Esophagus muscularis mucosa (tissue), 4 donors: ENCODE measurements at places on chromosomes 2 and 18. TPM values are rescaled to one million over a fixed set of nuclear protein-coding genes. Genes with fewer than 3 reads are reported as not detected.

- no peak for DNase-seq
Observed at GRCh38 chr2:79375817-79376216, 137.0 kb upstream of the CTNNA2 start.

DNA sequence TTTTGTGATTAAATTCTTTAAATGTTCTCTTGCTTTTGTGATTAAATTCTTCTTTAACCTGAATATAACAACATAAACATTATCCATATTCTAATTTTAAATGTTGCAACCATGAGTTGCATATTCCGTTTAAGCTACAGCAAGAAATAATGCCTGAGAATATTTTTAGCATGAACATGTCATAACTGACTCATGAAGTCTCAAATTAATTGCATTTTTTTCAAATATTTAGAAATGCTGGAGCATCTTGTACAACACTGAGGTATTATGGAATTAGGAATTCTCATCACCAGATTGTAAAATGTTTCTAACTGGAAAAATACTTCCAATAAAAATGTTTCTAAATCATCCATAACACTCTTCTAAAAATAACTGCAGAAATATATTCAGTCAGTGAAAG, 14.7 kb downstream of the ROCK2 start:
- DNase-seq = no peak

DNA sequence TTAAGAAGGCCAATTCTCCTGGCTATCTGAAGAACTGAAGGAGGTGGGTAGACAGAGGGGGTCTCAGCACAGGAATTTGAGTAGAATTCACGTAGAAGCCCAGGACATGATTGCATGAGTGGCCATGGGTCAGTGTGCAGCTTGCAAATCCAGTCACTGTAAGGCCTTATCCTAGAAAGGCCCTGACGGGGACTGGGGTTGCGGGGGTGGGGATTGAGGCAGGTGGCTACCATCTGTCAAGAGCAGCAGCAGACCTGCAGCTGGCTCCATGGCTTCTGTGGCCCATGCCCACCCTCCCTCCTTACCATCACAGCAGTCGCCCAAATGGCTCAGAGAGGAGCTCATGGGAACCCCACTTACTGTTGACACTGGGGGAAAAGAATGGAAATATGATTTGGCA, 34.6 kb upstream of the SLC14A1 start:
- DNase-seq = no peak

DNA sequence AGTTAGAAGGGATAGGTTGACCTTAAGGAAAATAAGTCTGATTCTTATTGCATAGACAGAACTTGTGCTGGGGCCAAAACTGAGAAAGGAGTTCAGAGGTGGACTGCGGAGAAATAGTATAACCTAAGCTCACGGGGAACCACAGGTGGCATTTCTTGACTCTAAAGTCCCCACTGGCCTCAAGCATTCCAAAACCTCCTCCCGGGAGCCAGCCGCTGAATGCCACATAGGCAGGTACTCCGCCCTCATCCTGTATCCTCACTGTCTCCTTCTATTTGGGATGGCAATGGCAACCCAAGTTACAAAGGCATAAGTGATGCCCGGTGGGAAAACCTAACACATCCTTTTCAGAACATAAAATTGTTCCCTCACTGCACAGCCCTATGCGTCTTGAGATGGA, 173.0 kb downstream of the SP3 start:
- peak; percentile 84 for DNase-seq

- DNase-seq = no peak
Observed at GRCh38 chr2:127739800-127740199, 38.5 kb downstream of the SFT2D3 start.

- no peak for DNase-seq
Observed at GRCh38 chr2:235582081-235582686, 88.3 kb downstream of the AGAP1 start.

GRCh38 chr2:75503048-75503607, 57.6 kb downstream of the EVA1A start:
- DNase-seq = no peak

DNA sequence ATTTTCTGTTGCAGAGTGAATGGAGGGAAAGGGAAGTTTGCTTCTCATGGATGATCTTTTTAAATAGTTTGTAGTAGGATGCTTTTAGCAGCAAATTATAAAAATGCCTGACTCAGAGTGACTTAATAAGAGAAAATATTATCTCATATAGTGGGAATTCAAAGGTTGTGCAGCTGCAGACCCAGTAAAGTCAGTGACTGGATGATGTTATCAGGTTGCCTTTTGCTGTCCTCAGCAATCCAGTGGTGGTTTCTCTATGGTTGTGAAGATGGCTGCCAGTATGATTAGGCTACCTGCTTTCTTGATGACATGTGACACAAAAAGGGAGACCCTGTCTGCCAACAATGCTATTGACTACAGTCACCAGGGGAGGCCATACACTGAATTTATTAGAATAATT, 184.8 kb downstream of the DIS3L2 start:
- no peak for DNase-seq

DNA sequence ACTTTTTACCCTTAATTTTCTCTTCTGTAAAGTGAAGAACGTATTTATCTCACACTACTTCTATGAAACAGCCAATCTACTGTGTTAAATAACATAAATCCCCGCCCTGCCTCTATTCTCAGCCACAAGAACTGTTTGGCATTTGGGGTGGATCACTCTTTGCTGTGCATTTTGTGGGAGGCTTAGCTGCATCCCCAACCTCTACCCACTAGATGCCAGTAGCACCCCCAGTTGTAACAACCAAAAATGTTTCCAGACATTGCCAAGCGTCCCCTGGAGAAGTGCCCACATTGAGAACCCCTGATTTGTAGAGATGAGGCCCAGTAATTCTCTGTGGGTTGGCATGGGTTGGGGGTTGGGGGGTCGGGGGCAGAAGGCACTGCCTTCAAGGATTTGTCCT, 94.7 kb upstream of the BOD1L2 start:
- DNase-seq = no peak

- no peak for DNase-seq
Observed at GRCh38 chr18:44853430-44853829, 172.7 kb downstream of the SETBP1 start.

- no peak for DNase-seq
Observed at GRCh38 chr2:112482309-112483041, 519 bp downstream of the TTL start.

GRCh38 chr2:133378928-133379549, 189.2 kb downstream of the NCKAP5 start:
- no peak for DNase-seq

GRCh38 chr2:11552260-11552638, 18.4 kb downstream of the GREB1 start:
- DNase-seq = no peak

GRCh38 chr18:37889963-37890362, 324.4 kb upstream of the CELF4 start:
- DNase-seq = no peak

GRCh38 chr2:101295895-101296294, 12.6 kb downstream of the RNF149 start:
- DNase-seq = no peak

DNA sequence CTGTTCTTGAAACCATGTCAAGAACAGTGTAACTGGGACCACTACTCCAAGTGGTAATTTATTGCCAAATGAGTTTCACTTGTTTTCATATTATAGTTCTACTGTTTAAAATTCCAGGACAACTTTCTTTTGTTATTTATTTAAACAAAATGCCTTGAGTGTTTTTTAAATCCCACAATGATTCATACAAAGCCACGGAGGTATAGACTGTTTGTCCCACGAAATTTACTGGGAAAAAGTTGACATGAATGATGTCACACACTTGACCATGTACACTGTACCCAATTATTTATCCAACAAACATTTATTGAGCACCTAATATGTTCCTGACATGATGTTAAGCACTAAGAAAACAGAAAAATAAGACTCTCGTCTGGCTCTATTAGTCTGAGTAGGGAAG, 243.9 kb upstream of the SIX2 start:
- DNase-seq = no peak

DNA sequence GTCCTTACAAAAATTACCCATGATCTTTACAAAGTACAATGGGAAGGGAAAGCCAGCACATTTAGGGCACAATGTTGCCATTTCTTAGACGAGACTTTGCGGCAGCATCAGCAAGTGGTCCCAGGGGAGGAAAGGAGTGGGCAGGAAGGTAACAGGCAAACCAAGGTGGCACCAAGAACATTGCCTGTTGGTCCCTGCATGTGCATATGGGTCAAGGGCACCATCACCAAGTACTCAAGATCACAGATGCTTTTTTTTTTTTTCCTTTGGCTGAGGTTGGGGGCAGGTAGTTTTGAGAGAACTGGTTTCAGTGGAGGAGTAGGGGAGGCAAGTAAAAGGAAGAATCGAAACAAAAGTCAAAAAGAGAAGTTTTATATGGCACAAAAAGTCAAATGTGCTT, 752 bp upstream of the CYTIP start:
- DNase-seq = no peak

GRCh38 chr2:236809716-236810115, 240.1 kb downstream of the ACKR3 start:
- DNase-seq = no peak

DNA sequence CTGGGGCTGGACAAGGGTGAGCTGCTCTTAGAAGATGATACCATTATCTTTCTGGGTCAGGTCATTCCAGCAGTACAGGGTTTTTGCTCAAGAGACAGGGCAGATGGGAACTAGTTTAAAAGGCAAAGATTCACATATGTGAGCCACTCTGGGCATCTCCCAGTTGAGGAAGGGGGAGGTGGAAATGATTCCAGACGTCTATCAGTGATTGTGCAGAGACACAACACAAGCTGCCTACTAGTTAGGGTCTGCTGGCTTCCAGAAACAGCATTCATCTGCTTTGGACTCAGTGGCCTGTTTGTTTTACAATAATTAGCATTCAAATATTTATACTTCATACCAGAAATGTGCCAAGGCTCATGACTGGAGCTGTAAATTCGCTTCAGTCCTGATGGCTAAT, 32.3 kb downstream of the ST6GAL2 start:
- no peak for DNase-seq

DNA sequence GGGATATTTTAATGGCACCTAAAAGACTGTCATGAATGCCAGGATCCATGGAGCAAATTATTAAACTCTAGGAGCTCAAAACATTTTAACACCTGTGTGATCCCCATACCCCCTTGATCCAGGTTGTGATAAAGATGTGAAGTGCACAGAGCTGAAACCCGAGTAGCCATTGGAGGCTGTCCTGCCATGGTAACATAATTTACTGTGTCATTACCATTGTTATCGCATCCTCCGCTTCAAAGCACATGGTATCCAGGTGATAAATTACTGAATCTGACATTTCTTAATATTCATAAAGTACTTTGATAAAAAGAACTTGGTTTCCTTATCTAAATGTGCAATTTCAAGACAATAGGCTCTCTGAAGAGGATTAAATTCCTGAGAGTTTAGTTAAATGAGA, 109.3 kb downstream of the CHST9 start:
- DNase-seq = no peak

DNA sequence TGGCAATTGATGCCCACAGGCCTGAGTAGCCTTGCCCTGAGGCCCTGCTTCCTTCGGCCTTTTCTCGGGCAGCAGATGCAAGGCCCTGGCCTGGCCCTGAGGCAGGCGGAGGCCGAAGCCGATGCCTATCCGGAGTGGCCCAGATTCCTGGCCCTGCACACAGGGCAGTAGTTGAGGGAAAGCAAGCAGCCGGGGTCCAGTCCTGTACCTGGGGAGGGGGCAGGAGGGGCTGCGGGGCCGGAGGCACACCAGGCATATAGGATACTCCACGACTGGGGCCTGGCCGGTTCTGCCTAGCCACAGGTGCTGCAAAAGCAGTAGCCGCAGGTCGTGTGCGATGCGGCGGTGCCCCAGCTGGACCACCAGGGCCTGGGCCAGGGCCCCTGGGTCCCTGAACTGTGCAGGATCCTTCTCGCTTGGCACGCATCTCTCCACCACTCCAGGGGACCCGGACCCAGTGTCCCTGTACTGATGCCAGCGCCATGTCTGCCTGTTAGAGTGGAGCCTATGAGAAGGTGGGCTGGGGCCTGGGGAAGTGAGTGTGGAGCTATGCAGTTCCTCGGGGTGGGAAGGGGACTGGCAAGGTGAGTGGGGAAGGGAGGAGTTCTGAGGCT, 1.8 kb downstream of the PRR30 start:
- no peak for DNase-seq

- no peak for DNase-seq
Observed at GRCh38 chr2:13128139-13128538, 411.4 kb downstream of the TRIB2 start.

GRCh38 chr2:226799976-226800940, 638 bp upstream of the IRS1 start:
- DNase-seq = no peak

- DNase-seq = no peak
Observed at GRCh38 chr2:223643309-223643708, 41.1 kb upstream of the SCG2 start.

The DPP4 gene
- total RNA-seq = 2.2 TPM

The TMEM178A gene
- 1.2 TPM for total RNA-seq

The HSBP1L1 gene
- total RNA-seq = 7.2 TPM

The KCTD18 gene
- total RNA-seq = 23.2 TPM

The CDH19 gene
- total RNA-seq = 37.9 TPM

The DOCK10 gene
- 11.6 TPM for total RNA-seq

The MYO1B gene
- 15.0 TPM for total RNA-seq

The DIPK1C gene
- total RNA-seq = 0.45 TPM

The RAD51AP2 gene
- not detected for total RNA-seq

The CD8A gene
- 1.2 TPM for total RNA-seq
